ENCODE measurements at places on chromosomes 1 and 21.

GRCh38 chr1:116717318-116717717 lies 36.9 kb upstream of the CD2 start:
- no peak for DNase-seq

DNA sequence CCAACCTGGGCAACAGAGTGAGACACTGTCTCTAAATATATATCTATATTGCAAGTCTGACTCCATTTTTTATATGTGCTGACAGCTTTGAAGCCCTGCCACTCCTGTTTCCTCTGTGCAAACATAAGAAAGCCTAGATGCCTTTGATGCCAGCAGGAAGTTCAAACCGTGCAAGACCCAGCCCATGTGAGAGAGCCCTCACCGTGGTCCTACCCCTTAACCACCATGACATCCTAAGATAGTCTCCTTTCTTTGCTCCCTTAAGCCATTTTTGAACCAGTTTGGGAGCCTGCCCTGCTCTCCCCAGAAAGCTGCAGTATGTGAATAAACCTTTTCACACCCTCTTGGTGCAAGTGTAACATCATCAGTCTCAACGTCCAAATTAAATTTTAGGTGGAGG lies 3.7 kb upstream of the DIPK1A start:
- DNase-seq, result no peak

DNA sequence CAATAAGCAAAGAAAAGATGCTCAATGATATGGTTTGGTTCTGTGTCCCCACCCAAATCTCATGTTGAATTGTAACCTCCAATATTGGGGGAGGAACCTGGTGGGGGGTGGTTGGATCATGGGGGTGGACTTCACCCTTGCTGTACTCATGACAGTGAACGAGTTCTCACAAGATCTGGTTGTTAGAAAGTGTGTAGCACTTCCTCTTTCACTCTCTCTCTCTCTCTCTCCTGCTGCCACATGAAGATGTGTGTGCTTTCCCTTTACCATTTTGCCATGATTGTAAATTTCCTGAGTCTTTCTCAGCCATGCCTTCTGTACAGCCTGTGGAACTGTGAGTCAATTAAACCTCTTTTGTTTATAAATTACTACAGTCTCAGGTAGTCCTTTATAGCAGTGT lies 248.4 kb downstream of the HHIPL2 start:
- DNase-seq, result no peak

- peak; percentile 60 for DNase-seq
Observed at GRCh38 chr21:29499734-29500343, 201.1 kb downstream of the BACH1 start.

DNA sequence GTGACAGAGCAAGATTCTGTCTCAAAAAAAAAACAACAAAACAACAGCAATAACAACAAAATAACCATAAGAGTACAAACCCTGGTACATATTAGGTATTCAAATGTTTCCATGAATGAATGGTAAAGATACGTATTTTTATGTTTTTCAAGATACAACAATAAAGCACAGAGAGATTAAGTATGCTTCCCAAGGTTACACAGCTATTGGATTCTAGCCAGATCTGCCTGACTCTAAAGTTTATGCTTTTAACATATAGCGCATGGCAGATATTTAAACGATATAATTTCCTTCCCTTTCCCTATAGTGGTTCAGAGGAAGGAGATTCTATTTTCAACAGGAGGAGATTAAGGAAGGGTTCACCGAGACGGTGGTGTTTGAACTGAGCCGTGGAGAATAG lies 25.5 kb downstream of the RNU5D-1 start:
- DNase-seq, result no peak

- DNase-seq, result no peak
Observed at GRCh38 chr1:45859221-45859620, 55.8 kb downstream of the MAST2 start.

DNA sequence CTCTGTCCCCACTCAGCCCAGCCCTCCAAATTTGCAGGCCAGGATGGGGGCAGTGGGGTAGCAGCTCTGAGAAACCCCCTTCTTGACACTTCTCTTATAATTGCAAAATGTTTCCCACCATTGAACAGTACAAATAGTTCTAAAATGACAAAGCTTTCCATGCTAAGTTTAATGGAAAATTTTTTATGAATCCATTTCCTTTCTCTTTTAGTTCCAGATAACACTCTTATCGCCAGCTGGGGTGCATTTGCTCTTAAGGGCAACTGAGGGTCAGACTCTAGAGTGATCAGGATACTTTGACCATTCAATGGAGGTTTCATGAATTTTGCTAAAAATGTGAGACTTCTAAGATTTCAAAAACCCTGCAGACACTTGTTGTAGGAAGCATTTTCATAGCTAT lies 29.9 kb downstream of the PIK3C2B start:
- DNase-seq, result no peak

DNA sequence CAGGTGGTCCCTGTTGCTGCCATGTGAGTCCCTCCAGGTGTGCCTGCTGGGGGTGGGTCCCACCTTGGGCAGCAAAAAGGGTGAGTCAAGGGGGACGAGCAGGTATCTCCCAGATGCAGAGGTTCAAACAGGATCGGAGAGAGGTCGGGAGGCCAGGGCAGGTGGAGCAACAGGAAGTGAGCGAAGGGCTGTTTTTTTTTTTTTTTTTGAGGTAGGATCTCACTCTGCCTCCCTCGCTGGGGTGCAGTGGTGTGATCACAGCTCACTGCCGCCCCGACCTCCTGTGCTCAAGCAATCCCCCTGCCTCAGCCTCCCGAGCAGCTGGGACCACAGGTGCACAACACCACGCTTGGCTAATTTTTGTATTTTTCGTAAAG lies 39.4 kb downstream of the SLC2A7 start:
- DNase-seq, result no peak

- no peak for DNase-seq
Observed at GRCh38 chr1:100023482-100023881, 53.7 kb downstream of the SLC35A3 start.

GRCh38 chr1:57232500-57232899 lies 191.4 kb downstream of the DAB1 start:
- no peak for DNase-seq

GRCh38 chr1:219883400-219884332 lies 44.7 kb downstream of the SLC30A10 start:
- no peak for DNase-seq

DNA sequence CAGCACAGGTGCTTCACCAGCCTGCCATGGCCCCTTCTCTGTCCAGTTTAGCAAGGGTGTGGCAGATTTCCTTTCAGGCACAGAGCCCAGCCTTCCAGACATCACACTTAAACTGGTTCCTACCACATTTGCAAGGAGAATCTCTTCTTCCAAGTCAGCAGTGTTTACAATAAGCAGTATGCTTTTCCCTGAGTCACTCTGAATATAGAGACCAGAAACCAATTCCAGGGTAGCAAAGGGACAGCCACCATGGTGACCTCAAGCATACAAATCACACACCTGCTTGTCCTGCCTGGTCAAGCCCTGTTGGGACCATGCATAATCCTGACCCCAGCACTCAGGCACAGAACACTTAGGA lies 8.7 kb upstream of the CBR3 start:
- no peak for DNase-seq

GRCh38 chr1:203166192-203166940 lies 9.3 kb downstream of the MYBPH start:
- DNase-seq, result no peak

- peak; percentile 70 for DNase-seq
Observed at GRCh38 chr1:159197561-159198557, 6.8 kb upstream of the ACKR1 start.

DNA sequence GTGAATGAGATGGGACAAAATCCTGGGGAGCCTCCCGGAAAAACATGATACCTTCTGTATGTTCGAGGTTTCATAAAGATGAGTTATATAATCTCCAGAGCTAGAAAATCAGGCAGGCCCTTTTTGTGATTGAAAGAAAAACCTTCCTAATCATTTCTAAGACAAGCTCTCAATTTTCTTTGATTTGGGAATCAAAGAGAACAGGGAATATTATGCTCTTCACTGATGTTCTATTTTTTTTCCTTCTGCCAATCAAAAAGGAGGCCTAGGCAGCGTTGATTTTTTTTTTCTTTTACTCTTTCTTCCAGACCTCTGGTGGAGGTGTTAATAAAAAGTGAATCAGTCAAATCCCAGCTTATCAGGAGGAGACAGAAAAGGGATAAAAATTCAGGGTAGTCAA lies 34.5 kb downstream of the DIRAS3 start:
- DNase-seq, result no peak

- DNase-seq, result peak; percentile 71
Observed at GRCh38 chr21:33825915-33826314, 89.7 kb downstream of the ATP5PO start.

DNA sequence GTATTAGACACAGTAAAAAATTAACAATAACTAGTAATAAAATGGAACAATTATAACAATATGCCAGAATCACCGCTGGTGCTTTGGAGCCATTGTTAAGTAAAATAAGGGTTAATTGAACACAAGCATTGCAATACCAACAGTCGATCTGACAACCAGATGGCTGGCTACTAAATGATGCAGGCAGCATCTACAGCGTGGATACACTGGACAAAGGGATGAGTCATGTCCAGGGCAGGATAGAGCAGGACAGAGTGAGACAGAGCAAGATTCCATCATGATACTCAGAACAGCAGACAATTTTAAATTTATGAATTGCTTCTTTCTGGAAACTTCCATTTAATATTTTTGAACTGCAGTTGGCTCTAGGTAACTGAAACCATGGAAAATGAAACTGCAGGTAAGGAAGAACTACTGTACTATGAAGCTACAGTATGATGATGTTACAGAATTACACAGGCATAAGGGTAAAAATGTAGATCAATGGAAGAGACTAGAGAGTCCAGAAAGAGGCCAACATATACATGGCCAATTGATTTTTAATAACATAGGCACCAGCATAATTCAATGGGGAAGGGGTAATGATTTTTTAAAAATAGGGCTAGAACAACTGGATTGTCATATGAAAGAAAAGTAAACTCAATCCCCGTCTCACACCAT lies 168.7 kb downstream of the RRAGC start:
- peak; percentile 3 for DNase-seq

DNA sequence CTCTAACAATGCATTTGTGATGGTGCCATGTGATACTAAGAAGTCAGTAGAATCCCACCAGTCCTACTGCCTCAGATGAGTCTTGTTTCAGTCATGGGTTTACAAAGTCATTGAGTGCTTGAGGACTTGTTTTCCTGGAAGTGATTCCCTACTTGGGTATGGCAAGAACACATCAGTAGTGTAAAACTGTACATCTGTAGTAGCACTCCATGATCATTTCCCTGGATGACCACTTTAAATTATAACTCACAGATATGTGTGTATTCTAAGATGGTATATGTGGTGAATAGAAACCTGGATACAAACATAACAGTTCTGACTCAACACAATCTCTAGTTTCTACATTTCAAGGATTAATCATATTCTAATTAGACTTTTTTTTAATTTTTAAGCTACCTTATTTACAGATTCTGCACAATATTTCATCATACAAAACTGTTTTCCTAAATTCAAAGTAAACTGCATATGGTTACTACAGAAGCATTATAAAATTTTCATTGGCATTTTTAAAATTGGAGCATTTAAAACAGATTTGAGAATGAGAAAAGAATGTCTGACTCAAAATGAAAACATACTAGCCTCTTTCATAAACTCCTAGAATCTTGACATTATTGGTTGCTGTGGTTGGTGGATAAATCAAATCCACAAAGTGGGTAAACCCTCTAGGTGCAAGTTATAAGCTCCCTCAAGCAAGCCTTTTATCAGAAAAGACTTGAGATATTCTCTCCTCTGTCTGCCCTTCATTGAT lies 6.8 kb upstream of the PSMG1 start:
- peak; percentile 52 for DNase-seq

DNA sequence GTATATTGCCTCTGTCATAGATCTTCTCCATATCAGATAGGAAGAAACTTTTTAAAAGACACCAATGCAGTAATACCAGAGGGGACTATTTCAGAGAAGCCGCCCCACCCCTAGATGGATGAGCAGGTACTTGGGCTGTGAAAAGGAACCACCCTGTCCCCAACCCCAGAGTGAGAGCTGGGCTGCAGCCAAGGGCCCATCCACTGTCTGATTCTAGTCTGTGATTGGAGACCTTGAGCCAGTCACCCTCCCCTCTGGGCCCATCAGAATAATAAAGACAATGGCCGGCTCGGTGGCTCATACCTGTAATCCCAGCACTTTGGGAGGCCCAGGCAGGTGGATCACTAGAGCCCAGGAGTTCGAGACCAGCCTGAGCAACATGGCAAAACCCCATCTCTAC lies 5.0 kb downstream of the CLEC20A start:
- no peak for DNase-seq

DNA sequence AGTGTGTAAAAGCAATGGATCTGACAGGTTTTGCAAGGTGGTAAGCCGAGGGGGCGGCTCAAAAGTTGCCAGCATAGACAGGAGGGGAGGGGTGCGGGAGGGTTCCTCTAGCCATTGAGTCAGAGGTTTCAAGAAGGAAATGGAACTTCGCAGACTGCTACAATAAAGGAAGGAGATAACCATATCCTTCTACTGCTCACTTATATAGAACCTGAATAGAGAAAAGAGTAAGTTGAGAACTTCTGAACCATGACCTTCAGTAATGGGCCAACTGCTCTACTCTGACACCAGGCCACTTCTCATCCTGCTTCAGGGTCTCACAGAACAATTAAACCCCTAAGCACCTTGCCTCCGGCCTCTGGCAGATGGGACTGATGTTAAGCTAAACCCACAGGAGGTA lies 26.3 kb upstream of the BCAR3 start:
- no peak for DNase-seq

DNA sequence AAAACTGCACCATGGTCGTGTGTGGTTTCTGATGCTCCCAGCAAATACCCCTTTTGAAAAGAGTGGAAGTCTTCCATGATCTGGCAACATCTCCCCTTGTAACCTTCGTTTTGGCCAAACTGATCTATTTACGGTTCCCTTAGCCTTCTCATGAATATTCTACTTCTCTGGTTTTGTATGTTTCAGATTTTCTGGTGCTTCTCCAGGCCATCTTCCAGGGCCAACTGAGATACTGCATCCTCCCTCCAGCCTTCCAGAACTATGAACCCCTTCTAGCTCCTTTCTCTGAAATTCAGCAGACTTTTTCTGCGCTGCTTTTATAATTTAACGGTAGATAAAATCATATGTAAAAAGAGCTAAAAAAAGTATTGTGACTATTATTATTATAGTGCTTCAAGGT lies 97.7 kb downstream of the XCL2 start:
- no peak for DNase-seq

GRCh38 chr1:161096015-161096414 lies 2.1 kb upstream of the KLHDC9 start:
- DNase-seq, result no peak

- no peak for DNase-seq
Observed at GRCh38 chr1:3690282-3691065, 38.2 kb downstream of the TP73 start.

- DNase-seq, result no peak
Observed at GRCh38 chr1:121516234-121516967, 331.6 kb downstream of the SRGAP2C start.

- no peak for DNase-seq
Observed at GRCh38 chr1:155850345-155850744, 6.7 kb downstream of the GON4L start.

- DNase-seq, result no peak
Observed at GRCh38 chr1:40257313-40257687, 736 bp upstream of the ZMPSTE24 start.
